Left renal pelvis (tissue), 4 donors: ENCODE measurements at places on chromosomes 1 and 21.

DNA sequence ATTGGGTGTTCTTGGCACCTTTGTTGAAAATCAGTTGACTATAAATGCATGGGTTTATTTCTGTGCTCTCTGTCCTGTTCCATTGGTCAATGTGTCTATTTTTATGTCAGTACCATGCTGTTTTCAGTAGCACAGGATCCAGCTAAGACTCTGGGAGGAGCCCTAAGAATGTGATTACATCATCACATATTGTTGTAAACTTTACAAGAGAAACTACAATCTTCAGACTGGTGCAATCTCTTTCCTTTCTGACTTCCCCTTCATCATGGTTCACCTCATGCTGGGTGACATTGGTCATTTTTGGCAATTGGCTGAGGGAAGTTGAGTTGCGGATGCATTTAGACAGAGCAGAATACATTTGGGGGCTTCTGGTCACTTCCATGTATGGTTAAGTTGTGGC is 88.4 kb downstream of the C21orf91 start:
- no peak for DNase-seq

GRCh38 chr1:205541161-205541886 is 36.9 kb downstream of the CDK18 start:
- DNase-seq = no peak

GRCh38 chr1:170146720-170147263 is 1.0 kb downstream of the NTMT2 start:
- DNase-seq = no peak

DNA sequence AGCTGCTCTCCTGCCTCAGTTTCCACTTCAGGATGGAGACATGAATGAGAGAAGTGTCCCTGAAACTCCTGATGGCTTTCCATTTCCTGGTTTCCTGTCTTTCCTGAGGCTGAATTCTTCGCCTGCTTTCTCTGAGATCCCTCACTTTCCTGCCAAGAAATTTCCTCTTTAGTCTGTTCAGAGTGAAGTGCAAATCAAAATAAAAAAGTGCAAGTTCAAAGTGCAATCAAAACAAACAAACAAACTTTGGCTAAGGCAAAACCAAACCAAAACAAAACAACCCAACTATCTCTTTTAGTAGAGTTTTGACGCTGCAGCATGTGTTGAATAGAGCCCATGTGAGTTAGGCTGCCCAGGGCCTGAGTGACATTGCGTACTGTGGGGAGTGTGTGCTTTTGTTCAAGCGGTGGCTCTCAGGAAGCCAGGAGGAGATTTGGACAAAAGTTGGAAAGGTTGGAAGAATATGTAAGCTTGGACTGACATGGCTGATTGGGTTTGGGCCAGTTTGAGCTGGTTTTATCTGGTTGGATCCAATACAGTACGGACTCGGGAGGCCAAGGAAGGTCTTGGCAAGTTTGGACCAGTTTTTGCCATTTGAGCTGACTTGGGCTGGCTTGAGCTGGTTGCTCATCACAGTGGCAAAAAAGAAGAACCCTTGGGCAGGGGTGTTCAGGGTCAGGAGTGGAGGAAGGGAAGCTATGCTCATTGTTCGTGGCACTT is 61.1 kb upstream of the TINAGL1 start:
- no peak for DNase-seq

- no peak for DNase-seq
These were observed 483 bp downstream of the UBQLN4 start for GRCh38 chr1:156052862-156053767.
